ENCODE measurements at places on chromosomes 7 and 10. TPM values are rescaled to one million over a fixed set of nuclear protein-coding genes. Genes with fewer than 3 reads are reported as not detected.

CRHR2 gene
- total RNA-seq, result not detected

IFIT1B gene
- not detected for total RNA-seq

GPR158 gene
- total RNA-seq, result not detected

INSYN2A gene
- 0.50 TPM for total RNA-seq

POM121 gene
- total RNA-seq, result 7.9 TPM

ARHGAP22 gene
- total RNA-seq, result 28.9 TPM

SLC13A1 gene
- total RNA-seq, result not detected

PNLIPRP2 gene
- total RNA-seq, result not detected

HOGA1 gene
- 1.0 TPM for total RNA-seq

GATA3 gene
- not detected for total RNA-seq

SFTPA1 gene
- not detected for total RNA-seq

MEOX2 gene
- 1.5 TPM for total RNA-seq

PAPOLB gene
- total RNA-seq, result not detected

SPAM1 gene
- not detected for total RNA-seq

PNLIPRP3 gene
- total RNA-seq, result not detected

ANKRD61 gene
- total RNA-seq, result not detected

CYP3A4 gene
- not detected for total RNA-seq

LIPN gene
- total RNA-seq, result not detected

PRKCQ gene
- total RNA-seq, result 0.34 TPM

ZNF316 gene
- total RNA-seq, result 6.4 TPM

ORC5 gene
- total RNA-seq, result 12.9 TPM

SEMA4G gene
- 2.2 TPM for total RNA-seq

RELN gene
- total RNA-seq, result 1.3 TPM

C10orf53 gene
- not detected for total RNA-seq

AGAP9 gene
- 2.0 TPM for total RNA-seq

Measured in bronchus fibroblast of lung (primary cell).